ENCODE measurements at places on chromosomes 5 and 9.

GRCh38 chr5:55222092-55222984, 4.8 kb downstream of the MCIDAS start:
- no peak for DNase-seq

- no peak for DNase-seq
These were observed 26.8 kb upstream of the RASGEF1C start for GRCh38 chr5:180235846-180236245.

- DNase-seq: no peak
These were observed 426.4 kb downstream of the MED10 start for GRCh38 chr5:5951953-5952352.

DNA sequence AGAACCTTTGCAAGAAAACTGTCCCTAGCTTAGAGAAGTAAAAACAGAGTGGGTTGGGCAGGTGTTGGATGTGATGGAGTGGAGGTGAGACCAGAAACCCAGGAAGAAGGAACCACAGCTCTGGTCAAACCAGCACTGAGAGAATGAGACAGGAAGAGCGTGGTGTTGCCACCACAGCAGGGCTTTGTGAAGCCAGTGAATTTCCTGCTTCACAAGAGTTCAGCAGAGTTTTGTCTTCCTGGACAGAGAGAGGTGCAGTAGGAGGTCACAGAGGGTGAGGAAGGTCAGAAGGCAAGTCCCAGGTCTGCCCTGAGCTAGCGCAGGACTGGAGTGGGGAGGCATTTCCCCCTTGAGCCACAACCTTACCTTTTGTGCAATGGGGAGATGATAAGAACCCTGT, 2306.2 kb upstream of the ACO1 start:
- DNase-seq: no peak

- DNase-seq: no peak
These were observed 245.7 kb upstream of the ELAVL2 start for GRCh38 chr9:24071716-24072115.

DNA sequence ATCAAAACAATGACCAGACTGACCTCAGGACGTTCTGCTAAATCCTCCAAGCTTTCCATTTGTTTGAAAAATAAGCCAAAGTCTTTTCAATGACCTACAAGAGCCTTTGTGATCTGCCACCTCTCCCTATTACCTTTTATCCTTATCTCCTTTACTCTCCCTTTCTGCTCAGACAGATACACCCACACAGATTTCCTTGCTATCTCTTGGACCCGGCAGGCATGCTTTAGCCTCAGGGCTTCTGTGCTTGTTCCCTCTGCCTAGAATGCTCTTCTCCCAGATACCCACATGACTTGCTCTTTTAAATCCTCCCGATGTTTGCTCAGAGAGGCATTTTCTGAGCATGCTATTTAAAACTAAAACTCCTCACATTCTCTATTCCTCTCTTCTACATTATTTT, 8.9 kb upstream of the ELOVL7 start:
- no peak for DNase-seq

DNA sequence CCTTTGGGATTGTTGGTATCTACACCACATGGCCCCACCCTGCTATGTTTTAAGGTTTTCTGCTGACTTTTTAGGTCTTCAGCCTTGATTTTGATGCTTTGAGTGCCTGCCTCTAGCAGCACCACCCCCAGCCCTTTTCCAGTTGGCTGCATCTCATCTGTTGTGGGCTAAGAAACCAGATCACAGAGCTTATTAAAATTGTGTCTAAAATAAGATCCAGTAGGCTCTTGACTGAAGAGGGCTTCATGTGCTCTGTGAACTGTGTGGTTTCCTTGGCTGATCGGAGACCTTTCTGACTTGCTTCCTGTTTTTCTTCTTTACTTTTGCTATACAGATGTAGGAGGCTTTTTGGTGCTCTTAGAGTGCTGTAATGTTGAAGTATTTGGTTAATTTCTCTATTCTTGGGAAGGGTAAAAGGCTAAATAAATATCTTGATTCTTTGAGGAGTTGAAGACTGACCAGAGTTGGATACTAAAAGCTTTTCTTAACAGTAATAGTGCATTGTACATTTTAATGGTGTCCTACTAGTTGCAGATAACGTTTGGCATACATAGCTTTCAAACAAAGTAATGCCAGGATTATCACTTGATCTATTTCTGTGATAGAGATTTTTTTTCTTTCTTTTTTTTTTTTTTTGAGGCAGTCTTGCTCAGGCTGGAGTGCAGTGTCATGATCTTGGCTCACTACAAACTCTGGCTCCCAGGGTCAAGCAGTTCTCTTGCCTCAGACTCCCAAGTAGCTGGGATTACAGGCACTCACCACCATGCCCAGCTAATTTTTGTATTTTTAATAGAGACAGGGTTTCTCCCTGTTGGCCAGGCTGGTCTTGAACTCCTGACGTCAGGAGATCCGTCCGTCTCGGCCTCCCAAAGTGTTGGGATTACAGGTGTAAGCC, 4.5 kb downstream of the UBE2D2 start:
- DNase-seq: no peak

DNA sequence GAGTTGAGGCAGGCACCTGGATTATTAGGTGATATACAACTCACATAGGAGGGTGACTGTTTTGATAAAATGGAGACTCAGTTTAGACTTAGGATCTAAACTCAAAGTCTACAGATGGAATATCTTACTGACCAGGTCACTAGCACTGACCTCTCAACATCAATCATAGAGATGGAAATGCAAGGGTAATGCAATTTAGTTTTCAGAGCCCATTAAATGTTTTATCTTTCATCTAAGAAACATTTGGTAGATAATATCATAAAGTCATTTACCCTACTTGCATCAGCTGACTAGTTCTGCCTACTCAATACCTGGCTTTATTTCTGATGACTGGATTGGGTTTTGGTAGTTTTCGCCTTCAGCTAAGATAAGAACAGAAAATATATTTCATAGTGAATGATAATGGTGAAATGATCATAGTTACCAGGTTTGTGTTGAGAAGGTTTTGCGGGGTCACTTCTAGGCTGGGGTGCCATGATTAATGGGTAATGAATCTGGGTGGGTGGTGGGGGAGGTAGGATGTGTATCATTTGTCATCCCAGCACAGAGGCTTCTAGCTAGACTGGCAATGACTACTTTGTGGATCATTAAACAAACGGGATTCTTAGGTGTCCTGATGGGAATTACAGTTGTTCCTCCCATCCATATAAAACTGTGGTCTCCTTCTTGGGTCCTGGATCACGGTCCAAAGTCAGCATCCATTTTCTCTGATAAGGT, 173.4 kb downstream of the PPP2R2B start:
- DNase-seq: no peak

DNA sequence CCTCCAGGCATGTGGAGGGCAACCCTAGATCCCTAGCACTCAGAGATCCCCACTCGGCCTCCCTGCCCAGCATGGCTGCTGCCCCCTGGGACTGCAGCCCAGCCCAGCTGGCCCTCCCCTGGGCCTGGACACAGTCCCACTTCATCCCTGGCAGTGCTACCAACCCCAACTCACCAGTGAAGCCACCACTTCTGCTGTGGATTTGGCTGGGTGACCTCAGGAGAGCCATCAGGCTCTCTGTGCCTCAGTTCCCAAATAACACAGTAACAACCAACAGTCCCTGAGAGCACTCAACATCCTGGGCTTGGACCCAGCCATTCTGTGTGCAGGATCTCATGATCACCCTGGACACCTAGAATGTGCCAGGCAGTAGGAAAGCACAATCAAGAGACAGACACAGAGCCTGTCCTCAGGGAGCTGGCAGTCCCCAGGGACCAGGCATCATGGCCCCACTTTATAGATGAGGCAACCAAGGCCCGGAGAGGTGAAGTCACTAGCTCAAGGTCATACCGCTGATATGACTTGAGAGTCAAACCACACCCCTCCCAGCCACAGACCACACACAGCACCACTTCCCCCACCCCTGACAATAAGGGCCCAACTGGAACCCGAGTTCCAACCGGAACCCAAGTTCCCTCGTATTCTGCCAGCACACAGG, 4.7 kb upstream of the PSMB7 start:
- DNase-seq: no peak

DNA sequence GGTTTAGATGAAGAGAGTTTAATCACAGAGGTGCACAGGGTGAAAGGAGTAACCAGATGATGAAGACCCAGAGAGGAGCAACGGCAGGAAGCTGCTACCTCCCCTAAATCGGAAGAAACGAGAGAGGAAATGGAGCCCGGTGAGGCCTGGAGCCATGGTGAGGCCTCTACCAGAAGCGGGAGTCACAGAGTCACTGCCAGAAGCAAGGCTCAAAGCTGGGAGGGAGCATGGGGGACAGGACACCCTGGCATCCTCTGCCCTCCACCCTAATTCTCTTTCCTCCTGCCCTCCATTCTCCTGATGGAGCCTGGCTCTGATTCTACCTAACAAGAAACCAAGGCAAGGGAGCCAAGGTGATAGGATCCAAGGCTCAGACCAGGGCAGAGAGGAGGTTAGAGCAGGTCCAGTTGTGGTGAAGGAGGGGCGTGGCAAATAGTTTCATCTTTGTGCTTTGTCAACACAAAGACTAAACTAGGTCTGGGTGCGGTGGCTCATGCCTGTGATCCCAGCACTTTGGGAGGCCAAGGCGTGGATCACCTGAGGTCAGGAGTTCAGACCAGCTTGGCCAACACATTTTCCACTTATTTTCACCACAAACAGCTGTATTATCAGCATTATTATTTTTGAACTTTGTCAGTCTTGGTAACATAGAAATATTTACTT, 134.4 kb upstream of the RAI14 start:
- DNase-seq: no peak

- DNase-seq: no peak
These were observed 191.0 kb downstream of the ADAMTS6 start for GRCh38 chr5:65290677-65291076.

DNA sequence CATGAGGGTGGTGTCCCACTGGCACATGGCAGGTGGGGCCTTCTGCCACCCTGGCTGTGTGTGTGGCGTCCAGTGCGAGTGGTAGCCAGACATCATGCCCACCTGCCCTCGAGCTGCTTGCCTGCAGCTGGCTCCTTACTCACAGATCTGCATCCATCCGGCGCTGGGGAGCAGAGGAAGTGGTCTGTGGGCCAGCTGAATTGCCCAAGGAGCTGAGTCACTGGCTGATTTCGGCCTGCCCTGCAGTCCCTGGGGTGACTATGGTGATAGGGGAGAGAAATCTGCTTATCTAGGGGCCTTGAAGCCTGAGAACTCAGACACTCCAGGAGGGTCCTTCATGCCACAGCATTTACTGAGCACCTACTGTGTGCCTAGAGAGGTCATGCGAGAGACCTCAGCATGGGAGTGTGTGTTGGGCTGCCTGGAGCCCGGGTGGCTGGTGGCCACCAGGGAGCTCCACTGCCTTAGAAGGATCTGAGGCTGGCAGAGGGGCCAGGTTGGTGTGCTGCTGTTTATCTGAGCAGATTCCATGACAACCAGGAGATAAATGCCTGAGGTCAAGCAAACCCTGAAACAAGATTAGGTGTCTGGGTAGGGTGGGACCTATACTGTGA, 57.1 kb downstream of the SLC22A5 start:
- DNase-seq: peak; percentile 75

- DNase-seq: no peak
These were observed 59.6 kb upstream of the LIFR start for GRCh38 chr5:38615981-38616451.

GRCh38 chr5:36392818-36393217, 91.1 kb upstream of the RANBP3L start:
- DNase-seq: no peak

DNA sequence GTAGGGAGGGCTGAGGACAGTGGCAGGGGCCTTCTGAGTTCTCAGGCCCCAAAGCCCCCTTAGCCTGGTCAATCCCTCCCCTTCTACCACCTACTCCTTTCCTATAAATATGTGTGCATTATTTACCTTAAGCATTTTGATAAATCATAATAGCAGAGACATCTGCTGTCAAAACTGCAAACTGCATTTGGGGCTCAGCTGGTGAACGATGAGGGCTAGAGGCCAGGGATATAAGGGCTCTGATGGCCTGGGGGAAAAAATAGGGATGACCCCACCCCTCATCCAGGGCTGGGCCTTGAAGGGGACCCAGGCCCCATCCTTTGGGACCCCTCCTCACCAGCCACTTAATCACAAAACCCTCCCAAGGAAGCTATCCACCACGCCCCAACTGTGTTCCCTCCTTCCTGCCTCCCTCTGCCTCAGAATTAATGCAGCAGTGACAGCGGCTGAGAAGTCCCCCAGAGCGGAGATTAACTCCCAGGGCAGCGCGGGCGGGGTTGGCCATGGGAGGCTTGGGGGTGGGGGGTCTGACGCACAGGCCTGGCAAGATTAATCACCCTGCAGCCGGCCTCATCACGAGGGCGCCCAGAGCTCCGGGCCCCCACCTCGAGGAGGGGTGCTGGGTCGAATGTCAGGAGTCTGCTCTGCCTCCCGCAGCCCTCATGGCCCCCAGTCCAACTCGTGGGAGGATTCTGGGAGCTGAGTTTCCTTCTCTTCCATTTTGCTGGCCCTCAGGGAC, 42.1 kb downstream of the CXXC5 start:
- DNase-seq: peak; percentile 42

- DNase-seq: no peak
These were observed 13.6 kb upstream of the CLTB start for GRCh38 chr5:176429972-176430371.

GRCh38 chr5:113118298-113118697, 141.7 kb downstream of the DCP2 start:
- DNase-seq: no peak

- no peak for DNase-seq
These were observed 234.2 kb upstream of the MEF2C start for GRCh38 chr5:89117124-89117644.

DNA sequence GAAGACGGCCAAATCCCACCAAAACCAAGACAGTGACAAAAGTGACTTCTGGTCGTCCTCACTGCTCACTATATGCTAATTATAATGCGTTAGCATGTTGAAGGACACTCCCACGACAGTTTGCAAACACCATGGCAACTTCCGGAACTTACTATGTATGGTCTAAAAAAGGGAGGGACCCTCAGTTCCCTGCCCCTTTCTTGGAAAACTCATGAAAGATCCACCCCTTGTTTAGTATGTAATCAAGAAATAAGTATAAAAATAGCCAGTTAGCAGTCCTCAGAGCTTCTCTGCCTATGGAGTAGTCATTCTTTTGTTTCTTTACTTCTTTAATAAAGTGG, 9.5 kb downstream of the FCN2 start:
- no peak for DNase-seq

- DNase-seq: no peak
These were observed 186.3 kb downstream of the NR3C1 start for GRCh38 chr5:143217065-143217803.
